Pancreas (tissue), 10 donors: ENCODE measurements at places on chromosomes 3 and 15.

- DNase-seq, result no peak
Observed at GRCh38 chr3:133563186-133563591, 10.3 kb upstream of the CDV3 start.

DNA sequence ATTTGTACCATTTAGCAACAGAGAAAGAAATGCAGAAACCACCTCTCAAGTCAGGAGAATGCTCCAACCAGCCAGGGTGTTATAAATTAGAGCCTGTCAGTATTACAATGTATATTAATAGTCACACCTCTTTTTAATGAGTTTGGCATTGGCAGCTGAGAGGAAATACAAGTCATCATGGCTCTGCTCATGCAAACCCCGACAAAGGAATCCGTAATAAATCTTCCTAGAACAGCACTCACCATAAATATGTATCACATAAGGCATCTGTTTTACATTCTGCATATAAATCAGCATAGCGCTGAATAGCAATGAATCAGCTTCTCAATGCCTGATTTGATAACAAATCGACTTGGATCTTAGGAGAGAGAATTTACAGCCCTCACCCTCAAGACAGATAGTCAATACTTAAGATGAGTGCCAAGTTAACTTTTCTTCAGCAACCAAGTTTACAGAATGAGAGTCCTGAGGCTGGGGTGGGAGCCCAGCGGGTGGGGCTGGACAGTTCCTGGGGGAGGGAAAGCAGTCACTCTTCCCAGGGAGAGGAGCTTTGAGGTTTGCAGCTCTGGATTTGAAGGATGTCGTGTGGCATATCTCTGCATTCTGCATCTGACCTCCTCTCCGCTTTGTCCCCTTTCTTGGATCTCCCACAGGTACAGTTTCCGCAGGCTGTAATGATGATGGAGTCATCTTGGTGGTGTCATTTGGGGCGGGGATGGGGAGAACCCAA is 1034.4 kb upstream of the NR2F2 start:
- DNase-seq, result no peak

DNA sequence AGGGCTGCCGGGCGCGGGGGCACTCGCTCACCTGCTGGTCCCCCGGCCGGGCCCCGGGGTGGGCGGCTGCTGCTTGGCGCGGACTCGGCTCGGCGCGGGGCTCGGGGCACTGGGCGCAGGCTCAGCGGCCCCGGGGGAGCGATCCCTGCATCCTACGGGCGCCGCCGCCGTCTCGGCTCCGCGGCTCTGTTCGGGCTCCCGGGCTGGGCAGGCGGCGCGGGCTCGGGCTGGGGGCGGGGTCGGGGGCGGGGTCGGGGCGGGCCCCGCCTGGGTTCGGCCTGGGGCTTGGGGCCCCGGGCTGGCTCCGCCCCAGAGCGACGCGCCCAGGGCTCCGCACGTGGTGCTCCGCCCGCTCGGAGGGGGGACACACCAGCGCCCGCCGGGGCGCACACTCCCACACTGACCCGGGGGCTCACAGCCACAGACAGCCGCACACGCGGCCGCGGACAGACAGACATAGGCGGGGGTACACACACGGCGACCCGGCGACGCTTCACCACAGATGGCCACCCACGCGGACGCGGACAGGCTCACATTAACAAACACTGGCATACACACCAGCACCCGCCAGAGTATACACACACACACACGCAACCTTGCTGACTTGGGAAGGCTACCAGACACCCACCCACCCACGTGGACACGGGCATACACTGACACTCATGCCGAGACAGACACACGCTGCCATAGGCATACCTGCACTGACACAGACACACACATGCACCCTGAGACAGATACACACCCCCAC is at the start of gene SCN5A:
Gene SCN5A (minus strand): TSS at position 188 of the 748 bp plus-strand sequence. CDS start 16,380 bp downstream, outside the sequence.
- DNase-seq, result peak; percentile 55

GRCh38 chr3:55484191-55484689 is 2.9 kb downstream of the WNT5A start:
- DNase-seq, result peak; percentile 33

- no peak for DNase-seq
Observed at GRCh38 chr3:117892431-117892841, 1142.2 kb downstream of the IGSF11 start.

GRCh38 chr3:151382671-151383070 is 1.9 kb downstream of the P2RY12 start:
- no peak for DNase-seq

DNA sequence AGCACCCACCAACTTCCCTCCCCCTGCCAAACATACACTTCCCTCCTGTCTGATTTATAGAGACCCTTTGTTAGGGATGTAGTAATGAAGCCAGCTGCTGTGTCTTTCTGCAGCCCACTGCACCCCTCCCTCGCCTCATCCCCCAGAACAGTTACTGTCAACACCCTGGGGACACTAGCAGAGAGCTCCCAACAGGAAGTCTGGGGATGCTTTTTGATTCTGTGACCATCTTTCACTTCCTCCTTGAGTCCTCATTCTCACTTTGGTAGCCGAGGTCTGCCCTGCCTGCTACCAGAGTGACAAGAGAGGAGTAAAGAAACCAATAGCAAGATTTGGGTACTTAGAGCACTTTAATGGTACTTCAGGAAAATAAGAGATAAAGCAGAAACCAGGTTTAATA is 201.6 kb downstream of the SATB1 start:
- DNase-seq, result no peak

GRCh38 chr3:101724329-101725193 is at the start of gene CEP97:
CEP97 (plus strand) TSS chr3:101724614; CDS start chr3:101724677, 63 bp downstream.
- peak; percentile 91 for DNase-seq

DNA sequence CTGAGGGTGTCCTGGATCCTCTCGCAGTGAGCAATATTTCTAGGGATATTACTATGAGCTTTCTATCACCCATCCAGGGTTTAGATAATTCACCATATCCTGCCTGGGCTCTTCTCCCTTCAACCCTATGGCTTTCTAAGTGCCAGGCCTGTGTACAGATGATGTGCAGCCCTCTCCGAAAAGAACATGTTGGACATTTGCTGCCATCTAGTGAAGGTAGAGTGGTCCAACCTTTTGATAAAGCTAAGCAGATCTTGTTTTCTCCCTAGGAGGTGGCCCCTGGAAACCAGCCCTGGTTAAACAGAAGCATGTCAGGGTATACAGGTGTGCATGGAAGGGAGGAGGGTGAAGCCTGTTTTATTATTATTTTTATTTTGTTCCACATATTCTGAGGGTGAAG is 27.9 kb upstream of the SCN10A start:
- no peak for DNase-seq

DNA sequence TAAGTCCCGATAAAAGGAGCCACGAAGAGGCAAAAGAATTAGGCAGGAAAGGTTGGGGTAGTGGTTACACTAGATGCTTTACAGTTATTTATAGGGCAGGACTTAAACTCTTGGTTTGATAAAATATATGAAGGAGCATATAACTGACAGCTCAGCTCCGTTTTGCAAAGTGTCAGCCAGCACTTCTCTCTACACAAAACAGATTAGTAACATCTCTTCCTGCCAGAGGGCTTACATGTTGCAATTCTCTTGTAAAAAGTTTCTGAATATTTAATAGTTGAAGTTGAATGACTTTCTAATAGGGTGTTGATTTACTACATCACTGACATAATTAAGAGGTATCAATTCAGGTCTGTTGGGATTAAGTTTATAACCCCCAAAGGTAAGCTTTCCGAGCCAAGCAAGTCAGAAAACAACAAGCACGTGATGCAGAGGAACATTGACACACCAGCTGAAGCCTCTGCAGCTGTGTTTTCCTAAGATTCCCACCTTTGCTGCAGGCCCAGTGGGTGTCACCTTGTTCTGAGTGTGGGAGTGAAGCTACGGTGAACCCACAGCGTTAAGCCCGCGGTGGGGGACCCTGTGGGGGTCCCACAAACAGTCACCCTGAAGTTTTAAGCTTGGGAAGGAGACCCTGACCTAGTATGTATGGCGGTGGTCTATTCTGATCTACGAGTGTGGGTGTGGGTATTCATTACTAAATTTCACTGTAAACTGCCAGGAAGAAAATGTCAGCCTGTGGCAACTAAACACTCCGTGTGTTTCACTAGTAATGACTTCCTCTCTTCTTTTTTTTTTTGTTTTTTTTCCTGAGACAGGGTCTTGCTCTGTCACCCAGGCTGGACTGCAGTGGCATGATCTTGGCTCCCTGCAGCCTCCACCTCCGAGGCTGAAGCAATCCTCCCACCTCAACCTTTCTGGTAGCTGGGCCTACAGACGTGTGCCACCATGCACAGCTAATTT is 22.0 kb upstream of the ATP13A3 start:
- DNase-seq, result no peak

DNA sequence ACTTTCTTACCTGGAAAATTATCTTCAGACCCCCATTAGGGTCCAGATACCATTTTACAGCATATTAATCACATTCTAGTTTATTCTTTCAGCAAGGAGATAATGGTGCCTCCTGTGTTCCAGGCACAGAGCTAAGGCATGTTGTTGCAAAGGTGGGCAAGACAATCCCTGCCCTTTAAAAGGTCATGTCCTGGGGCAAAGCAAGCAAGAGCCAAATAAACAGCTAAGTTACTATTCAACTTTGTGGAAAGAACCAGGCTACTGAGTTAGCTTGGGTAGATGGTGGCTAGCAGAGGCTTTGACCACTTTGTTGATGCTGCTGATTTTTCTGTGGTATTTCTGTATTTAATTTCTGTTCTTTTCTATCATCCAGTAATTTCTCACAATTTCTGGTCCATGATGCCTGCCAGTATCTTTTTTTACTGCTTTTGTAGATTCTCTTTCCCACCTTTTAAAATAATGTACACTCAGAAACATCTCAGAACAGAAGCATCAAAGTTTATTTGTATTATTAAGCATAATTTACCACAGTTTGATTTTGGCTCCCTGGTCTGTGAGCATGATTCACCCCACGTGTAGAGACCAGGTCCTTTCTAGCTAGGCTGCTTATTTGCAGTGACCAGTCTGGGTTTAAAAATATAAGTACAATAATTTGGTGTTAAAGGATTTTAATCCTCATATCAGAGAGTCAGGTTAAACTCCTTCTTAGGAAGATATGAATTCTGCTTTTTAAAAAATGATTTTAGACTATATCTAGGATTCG is 71.5 kb downstream of the LRRC28 start:
- no peak for DNase-seq

DNA sequence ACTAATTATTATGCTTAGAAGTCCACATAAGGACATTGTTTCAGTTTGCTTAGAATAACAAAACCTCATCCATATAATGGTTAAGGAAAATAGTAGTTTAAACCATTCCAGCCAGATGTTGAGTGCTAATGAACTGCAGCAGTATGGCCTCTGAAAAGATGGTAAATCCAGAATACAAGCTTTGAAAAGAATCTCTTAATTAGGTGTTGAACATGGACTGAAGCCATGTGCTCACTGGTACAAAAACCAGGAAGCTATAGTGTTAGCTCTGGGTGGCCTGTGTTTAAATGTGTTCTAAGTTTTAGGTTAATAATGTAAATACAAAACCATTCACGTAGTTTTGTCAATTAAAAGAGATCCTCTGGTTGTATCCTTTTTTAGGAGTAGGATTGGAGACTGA is 78.2 kb downstream of the GALK2 start:
- no peak for DNase-seq

DNA sequence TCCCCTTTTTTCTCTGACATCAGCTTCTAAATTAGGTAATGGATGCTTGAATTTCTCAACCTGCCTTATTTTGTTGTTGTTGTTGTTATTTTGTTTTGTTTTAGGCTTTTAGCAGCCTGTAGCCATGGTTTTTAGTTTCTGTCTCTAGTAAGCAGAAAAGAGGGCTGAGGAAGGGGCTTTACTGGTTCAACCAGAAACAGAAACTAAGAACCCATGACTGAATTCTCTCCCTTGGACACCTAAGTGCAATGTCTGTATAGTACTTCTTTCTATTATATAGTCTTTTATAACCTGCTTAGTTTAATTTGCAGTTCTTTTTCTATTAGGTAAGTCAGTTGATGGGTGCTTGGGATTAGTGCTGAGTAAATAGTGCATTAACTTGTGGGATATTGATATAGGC is 129.0 kb downstream of the BBX start:
- DNase-seq, result no peak

DNA sequence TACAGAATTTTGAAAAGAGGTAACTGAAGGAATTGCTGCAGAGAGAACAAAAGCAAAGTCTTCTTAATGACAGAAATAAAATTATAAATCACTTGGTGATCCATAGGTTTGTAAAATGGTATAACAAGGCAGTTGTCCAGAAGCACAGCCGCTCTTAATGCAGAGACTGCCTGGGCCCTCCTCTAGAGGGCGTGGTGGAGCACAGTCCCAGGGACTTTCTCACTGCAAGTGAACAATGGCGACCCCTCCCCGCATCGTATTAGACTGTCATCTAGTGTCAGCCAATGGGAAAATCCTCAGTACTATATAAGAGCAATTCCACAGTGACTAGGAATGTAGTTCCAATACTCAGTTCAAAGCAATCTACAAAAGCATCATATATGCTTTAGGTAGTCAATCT is 26.4 kb upstream of the ZBED2 start:
- no peak for DNase-seq

GRCh38 chr15:68638953-68639515 is 60.2 kb downstream of the CORO2B start:
- DNase-seq, result no peak

DNA sequence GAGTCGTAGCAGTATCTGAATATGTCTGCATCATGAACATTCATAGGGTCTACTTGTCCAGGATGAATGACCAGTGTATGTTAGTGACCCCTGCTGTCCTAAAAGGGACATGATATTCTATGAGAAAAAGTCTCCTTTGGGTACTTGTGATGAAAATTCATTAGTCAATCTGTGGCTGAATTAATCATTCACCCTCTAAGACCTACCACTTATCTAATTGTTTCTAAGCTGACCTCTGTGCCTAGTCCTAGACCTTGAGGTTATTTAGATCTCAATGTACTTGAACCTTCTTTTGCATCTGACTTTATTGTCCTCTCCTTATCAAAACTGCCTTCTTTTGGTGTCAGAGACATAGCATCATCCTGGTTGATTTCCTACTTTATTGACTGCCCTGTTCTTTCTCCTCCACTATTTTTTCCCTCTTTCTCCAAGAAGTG is 799.3 kb downstream of the DIPK2A start:
- DNase-seq, result no peak

GRCh38 chr15:50017522-50017921 is 101.5 kb downstream of the ATP8B4 start:
- no peak for DNase-seq

DNA sequence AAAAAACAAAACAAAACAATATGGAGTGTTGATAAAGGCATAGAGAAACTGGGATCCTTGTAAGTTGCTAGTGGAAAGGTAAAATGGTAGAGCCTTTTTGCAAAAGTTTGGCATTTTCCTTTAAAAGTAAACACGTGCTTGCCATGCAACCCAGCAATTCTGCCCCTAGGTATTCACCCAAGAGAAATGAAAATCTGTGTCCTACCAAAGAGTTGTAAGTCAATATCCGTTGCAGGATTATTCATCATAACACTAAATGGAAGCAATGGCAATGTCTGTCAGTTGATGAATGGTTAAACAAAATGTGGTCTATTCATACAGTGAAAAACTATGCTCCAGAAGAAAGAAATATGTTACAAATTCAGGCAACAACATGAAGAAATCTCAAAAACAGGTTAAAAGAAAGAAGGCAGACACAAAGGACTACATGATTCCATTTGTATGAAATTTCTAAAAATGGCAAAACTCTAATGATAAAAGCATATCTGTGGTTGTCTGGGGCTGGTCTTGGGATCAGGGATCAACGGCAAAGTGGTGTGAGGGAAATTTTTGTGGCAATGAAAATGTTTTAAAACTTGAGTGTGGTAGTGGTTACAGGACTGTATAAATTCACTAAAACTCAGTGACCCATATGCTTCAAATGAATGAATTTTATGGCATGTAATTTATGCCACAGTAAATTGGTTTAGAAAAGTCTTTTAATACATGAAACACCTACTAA is 229.6 kb downstream of the OPA1 start:
- no peak for DNase-seq
